ENCODE measurements at places on chromosomes 4 and X.

DNA sequence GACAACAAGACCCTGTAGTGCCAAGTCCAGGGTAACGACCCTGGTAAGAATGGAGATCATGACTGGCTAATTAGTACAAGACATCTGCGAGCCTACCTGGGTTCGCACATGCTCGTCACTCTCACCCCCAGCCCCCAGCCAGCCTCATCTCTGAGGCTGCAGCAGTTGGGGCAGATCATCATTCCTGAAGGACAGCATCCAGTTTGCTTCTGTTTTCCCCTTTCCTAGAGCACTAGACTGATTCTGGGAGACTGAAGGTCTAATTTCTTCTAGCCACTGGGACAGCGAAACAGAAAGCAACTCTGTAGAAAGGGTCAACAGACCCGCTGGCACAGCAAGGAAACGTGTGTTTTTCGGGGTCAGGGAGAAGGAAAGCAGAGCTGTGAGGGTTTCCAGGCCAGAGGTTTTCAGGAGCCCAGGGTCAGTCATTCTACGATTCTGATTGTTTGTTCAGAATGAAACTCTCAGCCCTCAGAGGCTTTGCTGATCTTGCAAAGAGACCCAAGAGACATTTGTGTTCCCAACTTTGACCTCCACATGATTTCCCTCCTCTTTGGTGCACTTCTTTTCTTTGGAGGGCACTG, 343.1 kb upstream of the NOCT start:
- no peak for DNase-seq

DNA sequence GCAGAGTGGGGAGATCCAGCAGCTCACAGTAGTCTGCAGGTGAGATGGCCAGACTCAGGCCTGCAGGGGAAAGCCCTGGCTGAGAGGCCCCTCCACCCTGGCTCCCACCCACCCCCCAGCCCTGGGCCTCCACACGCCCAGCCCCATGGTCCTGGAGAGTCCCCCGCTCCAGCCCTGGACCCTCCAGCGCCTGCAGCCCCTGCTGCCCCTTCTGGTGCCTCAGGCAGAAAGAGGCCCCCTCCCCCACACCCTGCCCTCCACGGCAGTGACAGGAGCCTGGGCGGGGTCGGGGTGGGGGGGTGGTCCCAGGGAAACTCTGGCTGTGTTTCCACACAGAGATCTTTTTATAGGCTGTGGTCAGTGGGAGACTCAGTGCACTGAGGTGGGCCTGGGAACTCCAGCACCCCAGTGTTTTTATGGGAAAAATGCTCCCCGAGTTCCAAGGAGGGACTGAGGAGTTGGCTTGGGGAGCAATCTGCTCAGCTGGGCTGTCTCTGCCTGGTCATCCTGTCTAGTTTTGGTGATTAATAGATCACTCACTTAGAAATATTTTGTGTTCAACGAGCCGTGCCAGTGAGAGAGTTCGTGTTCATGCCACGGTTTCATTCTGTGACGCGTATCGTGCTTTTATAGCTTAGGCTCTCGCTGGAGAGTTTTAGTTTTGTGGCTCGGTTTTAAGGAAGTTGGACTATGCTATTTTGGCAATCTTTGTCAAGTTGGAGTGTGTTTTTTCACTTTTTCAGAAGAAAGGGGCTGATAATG, 53.1 kb upstream of the HGFAC start:
- no peak for DNase-seq

DNA sequence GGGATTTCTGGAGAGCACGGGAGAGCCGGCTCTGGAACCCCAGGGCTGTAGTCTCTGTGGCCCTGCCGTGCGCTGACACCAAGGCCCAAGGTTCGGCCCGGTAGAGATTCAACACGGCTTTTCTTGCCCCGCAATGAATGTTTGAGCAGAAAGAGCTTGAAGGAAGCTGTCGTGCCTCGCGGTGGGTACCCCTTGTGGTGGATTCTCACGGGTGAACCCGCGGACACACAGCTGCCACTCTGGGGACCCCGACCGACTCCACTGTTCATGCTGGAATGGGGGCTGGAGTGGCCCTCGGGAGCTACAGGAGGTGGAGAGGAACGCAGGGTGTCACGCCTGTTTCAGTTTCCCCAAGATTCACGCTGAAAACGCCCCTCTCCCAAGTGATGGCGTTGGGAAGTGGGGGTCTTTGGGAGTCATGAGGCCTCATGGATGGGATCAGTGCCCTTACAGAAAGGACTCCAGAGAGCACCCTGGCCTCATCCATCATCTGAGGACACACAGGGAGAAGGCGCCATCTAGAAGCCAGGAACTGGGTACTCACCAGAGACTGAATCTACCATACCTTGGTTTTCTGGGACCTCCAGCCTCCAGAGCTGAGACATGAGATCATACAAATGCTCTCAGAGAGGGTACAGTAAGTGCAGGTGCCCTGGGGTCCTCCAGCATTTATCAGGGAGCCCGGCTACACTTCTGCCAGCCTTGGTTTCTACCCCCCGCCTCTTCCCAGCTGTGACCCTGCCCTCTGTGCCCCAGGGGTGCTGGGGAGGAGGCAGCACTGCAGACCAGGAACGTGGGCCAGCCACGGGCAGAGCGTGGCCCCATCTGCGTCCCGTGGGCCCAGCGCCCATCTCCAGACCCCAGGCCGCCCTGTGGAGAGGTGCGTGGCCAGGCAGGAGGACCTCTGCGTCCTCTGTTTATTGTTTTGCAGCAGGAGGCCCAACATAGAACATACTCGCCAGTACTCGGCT, 6.4 kb downstream of the SLC25A6 start:
- DNase-seq = no peak

- DNase-seq = no peak
Measured at GRCh38 chr4:168759959-168760527, 250.0 kb downstream of the CBR4 start.
